ENCODE measurements at places on chromosomes 5 and 9.

DNA sequence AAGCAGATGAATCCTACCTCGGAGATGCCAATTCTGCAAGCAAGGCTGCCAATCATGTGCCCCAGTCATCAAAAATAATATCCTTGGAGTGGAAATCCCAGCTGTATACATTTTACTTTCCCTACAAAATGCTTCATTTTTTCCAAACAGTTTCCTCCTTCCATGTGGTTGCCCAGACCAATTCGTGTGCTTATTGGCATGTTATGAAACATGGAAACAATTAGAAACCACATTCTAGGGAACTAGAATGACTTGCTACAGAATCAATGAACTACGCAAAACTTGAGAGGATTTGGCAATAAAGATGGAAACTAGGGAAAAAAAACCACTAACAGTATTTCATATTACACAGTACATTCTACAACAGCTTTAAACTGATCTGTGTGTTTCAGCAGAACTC, 584.5 kb upstream of the DMAC1 start:
- no peak for DNase-seq

DNA sequence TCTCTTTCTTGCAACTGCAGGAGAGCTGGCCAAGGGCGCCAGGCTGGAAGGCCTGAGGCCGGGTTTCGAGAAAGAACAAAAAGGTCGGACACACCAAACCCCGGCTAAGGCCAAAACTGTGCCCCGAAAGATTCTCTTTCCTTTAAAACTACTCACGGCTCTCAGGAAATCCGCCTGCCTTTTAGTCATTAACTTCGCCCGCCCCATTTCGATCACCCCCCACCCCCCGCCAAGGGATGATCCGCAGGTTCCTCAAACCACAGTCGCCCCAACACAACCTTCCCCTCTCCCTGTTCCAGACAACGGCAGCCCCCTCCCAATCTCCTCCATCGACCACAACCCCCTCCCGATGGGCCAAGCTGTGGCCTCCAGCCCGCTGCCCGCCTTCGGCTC, 536 bp downstream of the FEM1C start:
- peak; percentile 61 for DNase-seq

DNA sequence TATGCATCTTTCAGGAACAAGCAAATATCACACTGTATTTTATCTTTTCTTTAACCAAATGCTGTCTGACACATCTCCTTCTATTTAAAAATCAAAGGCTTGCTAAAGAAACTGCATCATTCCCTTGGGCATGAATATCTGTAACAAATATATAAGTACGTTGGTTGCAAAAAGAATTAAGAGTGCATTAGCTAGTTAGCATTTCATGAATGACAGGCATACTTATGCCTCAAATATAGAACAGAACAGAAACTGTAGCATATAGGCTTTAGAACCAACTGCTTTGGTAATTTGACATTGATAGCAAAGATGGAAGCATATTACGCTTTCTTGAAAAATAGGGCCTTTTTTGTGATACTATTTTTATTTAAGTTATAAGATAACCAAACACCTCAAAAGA, 761.2 kb downstream of the MAT2B start:
- no peak for DNase-seq

GRCh38 chr9:77158772-77159513, 18.4 kb upstream of the VPS13A start:
- DNase-seq = peak; percentile 96

- DNase-seq = no peak
Measured at GRCh38 chr5:159128070-159128541, 28.4 kb upstream of the EBF1 start.

DNA sequence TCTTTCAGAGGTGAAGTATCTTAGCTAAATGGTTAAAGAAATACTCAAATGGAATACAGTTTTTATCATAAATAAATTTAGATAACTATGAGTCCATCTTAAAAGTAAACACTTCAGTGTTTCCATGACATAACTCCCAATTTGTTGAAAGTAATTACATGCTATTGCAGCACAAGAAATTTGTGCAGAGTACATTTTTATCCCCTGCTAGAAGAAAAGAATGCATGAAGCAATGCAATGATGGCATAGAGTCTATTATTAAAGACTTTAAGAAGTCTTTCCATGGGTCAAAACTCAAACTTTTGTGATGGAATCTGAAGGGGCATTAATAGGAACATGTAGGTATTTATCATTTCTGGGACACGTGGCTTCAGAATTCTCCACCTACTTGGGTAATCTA, 106.6 kb upstream of the DPYSL3 start:
- DNase-seq = no peak

DNA sequence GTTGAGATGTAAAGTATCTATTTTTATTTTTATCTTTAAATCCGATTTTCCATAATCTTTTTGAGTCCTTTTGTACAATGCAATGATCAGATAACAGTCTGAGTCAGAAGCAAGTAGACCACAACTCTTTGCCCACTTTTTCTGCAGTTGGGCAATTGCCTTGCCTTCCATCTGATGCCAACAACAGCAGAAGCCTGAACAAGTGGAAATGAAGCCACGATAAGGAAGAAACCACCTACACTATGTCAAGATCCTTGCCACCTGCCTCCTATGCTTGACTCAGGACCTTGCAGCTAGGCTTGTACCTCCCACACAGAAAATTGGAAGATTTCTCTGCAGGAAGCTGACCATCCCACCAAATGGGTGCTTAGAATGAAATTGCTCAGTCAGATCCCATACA, 78.6 kb downstream of the ANXA1 start:
- no peak for DNase-seq

DNA sequence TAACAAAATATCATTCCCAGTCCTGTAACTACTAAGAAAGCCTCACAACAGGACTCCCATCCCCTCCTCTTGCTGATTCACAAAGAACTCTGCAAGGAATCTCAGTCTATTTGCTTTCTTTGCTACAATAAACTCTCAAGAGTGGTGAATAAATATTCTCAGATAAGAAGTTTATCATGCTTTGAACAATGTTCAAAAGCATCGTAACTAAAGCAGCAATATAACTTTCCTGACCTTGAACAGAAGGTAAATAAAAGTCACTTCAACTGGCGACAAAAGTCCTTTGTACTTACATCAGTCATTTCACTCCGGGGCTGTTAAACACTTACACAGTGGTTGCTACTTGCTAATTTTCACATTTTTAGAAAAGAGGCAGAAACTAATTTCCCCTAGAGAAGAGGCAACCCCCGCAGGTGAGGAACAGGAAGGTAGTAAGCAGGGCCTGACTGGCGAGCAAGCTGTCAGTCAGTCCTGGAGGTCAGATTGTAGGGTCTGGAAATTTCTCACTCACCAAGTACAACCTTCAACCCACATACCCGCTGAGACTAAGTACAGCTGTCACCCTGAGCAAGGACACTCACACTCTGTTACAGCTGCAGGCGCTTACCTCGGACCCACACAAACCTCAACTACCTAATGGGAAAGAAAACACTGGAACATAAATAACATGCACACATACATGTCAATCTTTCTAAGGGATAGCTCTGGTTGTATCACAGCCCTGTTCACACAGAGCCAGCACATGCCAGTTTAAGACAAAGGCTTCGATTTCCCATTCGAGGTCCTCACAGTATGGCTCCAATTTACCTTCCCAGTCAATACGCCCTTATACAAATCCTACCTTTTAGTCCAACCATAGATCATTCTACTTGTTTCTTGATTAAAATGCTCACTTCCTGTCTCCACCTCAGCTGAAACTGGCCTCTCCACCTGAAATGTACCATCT, 104.6 kb upstream of the RETREG1 start:
- no peak for DNase-seq

- no peak for DNase-seq
Measured at GRCh38 chr9:131045300-131046092, 36.5 kb downstream of the LAMC3 start.

GRCh38 chr9:136942881-136943230, 1.7 kb downstream of the FBXW5 start:
- no peak for DNase-seq

DNA sequence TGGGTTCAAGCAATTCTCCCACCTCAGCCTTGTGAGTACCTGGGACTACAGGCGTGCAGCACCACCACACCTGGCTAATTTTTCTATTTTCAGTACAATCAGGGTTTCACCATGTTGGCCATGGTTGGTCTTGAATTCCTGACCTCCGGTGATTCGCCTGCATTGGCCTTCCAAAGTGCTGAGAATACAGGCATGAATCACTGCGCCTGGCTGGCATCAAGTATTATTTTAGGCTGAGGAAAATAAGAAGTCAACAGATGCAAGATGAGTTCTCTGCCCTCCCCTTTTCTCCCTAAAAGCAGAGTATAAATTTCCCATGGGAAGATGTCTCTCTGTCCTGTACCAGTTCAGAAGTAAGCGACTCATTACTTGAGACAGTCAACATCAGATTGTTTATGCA, 71.5 kb downstream of the ELAVL2 start:
- peak; percentile 63 for DNase-seq

DNA sequence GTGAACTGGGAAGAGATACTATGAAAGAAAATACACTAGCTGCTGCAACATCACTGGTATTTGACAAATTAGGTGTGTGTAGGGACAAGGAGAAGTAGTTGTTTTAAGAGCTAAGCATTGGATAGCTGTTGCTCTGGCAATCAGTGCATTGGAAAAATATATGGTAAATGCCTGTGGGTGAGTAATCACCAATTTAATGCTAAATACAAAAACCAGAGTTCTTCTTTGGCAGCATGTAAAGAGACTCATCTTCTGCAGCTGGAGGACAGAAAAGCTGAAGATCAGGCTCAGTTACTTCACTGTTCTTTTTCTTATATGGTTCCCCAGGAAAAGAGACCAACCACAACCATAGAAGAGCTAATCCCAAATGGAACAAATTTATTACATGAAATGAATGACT, 201.8 kb upstream of the MPDZ start:
- peak; percentile 28 for DNase-seq
